ENCODE measurements at places on chromosomes 7 and 10.

- H3K36me3 ChIP-seq: peaks cover 12% of the 10 kb centered on the region
- no peaks in the 10 kb centered on the region for H3K27me3 ChIP-seq
- no peak for DNase-seq
- peaks cover 25% of the 10 kb centered on the region for H3K4me1 ChIP-seq
- no peak overlapping the region for H3K4me3 ChIP-seq
Measured at GRCh38 chr10:72011468-72011867, 47.3 kb downstream of the CHST3 start.

DNA sequence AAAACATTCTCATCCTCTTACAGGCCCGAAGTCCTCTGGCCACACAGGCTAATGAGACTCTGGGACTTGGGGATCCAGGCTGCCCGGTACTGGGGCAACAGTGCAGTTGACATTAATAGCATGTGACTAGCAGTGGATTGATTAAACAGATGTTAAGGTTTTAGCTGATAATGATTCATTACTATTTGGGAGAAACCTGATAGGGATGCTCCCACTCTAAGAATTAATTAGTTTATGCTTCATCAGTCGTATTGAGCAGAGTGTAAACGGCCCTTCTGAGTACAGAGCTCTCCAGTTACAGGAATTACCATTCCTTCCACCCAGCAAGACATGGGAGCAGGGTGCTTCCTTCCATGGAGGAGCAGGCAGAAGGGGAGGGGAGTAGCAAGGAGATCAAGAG, 82.7 kb downstream of the RPS24 start:
- no peaks in the 10 kb centered on the region for H3K4me1 ChIP-seq
- H3K27ac ChIP-seq: no peak overlapping the region
- no peak overlapping the region for H3K4me3 ChIP-seq
- no peak for DNase-seq
- H3K27me3 ChIP-seq: peaks cover 22% of the 10 kb centered on the region

- no peaks in the 10 kb centered on the region for H3K36me3 ChIP-seq
- H3K27ac ChIP-seq: no peak overlapping the region
- H3K27me3 ChIP-seq: no peaks in the 10 kb centered on the region
Measured at GRCh38 chr7:69782917-69783684, 184.8 kb downstream of the AUTS2 start.

GRCh38 chr10:93566435-93567276, at the start of gene FFAR4:
Gene FFAR4, plus strand, starts transcription at chr10:93566665. Its CDS starts 56 bp downstream, at chr10:93566721.
- H3K36me3 ChIP-seq: no peaks in the 10 kb centered on the region
- DNase-seq: peak; percentile 6
- no peak within 1 kb of the TSS for H3K27ac ChIP-seq
- H3K4me1 ChIP-seq: no peaks in the 10 kb centered on the region
- H3K4me3 ChIP-seq: no peak within 1 kb of the TSS

GRCh38 chr10:107899502-107900062, 735.1 kb upstream of the SORCS1 start:
- no peak overlapping the region for H3K27ac ChIP-seq
- H3K4me3 ChIP-seq: no peak overlapping the region
- no peaks in the 10 kb centered on the region for H3K36me3 ChIP-seq
- H3K27me3 ChIP-seq: no peaks in the 10 kb centered on the region

DNA sequence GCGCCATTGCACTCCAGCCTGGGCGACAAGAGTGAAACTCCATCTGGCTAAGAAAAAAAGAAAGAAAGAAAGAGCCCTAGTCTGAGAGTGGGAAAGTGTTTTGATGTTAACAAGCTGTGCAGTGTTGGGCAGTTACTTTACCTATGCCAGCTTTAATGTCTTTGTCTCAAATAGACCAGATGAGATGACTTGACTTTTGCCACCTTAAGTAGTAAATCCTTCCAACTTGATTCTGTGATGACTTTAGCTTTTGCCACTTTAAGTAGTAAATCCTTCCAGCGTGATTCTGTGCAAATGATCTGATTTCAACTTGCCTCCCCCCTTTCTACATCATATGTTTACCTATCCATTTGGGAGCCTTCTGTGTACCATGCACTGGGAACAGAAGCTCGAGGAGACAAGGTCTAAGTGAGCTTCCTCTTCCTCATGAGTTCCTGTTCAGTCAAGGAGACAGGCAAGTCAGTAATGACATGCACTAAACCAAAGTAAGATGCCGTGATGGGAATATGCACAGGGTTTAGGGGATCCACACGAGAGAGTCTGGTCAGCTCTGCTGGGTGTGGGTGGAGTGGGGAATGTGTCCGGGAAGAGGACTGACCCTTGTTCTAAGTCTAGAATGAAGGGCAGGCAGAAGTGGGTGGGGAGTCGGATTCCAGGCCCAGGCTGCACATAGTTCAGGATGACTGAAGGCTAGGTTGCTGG, 17.2 kb downstream of the INPP5F start:
- no peak overlapping the region for H3K27ac ChIP-seq
- H3K4me3 ChIP-seq: no peak overlapping the region
- no peaks in the 10 kb centered on the region for H3K27me3 ChIP-seq
- H3K4me1 ChIP-seq: peaks cover 5% of the 10 kb centered on the region
- H3K36me3 ChIP-seq: no peaks in the 10 kb centered on the region

GRCh38 chr7:123271231-123271630, 71.5 kb upstream of the SLC13A1 start:
- no peak overlapping the region for H3K27ac ChIP-seq
- DNase-seq: no peak
- H3K4me3 ChIP-seq: no peak overlapping the region
- H3K4me1 ChIP-seq: no peaks in the 10 kb centered on the region
- no peaks in the 10 kb centered on the region for H3K27me3 ChIP-seq

GRCh38 chr10:71777213-71777985, 4.1 kb upstream of the VSIR start:
- no peaks in the 10 kb centered on the region for H3K36me3 ChIP-seq
- no peaks in the 10 kb centered on the region for H3K27me3 ChIP-seq
- DNase-seq: no peak
- H3K4me3 ChIP-seq: no peak overlapping the region
- no peak overlapping the region for H3K27ac ChIP-seq

GRCh38 chr10:132699411-132700155, 86.4 kb downstream of the NKX6-2 start:
- no peak for DNase-seq
- no peaks in the 10 kb centered on the region for H3K27me3 ChIP-seq
- H3K27ac ChIP-seq: peak overlapping the region; percentile 44
- no peaks in the 10 kb centered on the region for H3K36me3 ChIP-seq
- H3K4me3 ChIP-seq: no peak overlapping the region
- H3K4me1 ChIP-seq: peaks cover 12% of the 10 kb centered on the region

- no peak for DNase-seq
- H3K36me3 ChIP-seq: no peaks in the 10 kb centered on the region
- no peak overlapping the region for H3K4me3 ChIP-seq
- no peaks in the 10 kb centered on the region for H3K4me1 ChIP-seq
Measured at GRCh38 chr10:86345296-86345858, 21.2 kb downstream of the GRID1 start.

GRCh38 chr7:95602421-95602820, 6.1 kb upstream of the PDK4 start:
- H3K36me3 ChIP-seq: no peaks in the 10 kb centered on the region
- DNase-seq: no peak
- H3K4me3 ChIP-seq: no peak overlapping the region

DNA sequence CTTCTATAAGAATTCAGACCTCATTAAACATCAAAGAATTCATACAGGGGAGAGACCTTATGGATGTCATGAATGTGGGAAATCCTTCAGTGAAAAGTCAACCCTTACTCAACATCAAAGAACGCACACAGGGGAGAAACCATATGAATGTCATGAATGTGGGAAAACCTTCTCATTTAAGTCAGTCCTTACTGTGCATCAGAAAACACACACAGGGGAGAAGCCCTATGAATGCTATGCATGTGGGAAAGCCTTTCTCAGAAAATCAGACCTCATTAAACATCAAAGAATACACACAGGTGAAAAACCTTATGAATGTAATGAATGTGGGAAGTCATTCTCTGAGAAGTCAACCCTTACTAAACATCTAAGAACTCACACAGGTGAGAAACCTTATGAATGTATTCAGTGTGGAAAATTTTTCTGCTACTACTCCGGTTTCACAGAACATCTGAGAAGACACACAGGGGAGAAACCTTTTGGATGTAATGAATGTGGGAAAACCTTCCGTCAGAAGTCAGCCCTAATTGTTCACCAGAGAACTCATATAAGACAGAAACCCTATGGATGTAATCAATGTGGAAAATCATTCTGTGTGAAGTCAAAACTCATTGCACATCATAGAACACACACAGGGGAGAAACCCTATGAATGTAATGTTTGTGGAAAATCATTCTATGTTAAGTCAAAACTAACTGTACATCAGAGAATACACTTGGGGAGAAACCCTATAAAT, 24.1 kb downstream of the ZNF37A start:
- 0 out of 2 replicates have a peak overlapping the region, but pooled peaks have one; percentile 25 for H3K4me3 ChIP-seq
- no peak overlapping the region for H3K27ac ChIP-seq
- H3K36me3 ChIP-seq: peaks cover 73% of the 10 kb centered on the region
- no peaks in the 10 kb centered on the region for H3K4me1 ChIP-seq
- peak; percentile 43 for DNase-seq

DNA sequence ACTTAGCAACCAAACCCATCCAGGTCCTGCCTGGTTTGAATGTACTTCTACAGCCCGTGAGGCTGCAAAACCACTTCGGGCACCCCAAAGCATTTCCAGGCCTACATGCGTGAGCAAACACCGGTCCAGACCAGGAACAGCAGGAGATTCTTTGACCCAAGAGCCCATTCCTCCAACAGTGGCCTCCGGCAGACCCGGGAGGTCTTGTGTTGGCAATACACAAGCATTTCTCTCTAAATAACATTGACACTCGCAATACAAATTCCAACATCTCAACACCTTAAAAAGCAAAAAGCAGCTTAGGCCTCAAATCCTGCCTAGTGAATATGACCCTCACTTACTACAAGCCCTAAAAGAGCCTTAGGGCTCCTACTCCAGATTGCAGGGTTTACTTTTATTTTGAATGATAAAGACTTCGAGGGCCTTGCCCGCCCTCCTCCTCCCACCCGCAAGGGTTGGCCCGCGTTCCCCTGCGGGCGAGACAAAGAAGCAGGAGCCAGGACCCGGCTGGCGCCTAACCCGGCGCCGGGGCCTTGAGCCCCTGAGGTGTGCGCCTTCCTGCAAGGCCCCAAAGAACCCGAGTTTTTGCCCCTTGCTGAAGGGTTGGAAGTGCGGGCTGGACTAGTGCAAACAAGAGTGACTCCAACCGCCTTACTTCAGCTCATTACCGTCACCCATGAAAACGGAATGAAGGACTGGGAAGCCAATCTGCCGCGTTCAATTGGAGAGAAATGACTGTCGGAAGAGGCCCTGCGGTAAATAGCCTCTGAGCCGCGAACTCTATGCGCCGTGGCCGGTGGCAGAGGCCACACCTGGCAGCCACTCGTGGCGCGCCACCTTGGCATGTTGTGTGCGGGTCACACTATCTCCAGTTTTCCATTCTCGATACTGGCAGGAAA, 3.4 kb upstream of the DLX6 start:
- H3K4me1 ChIP-seq: no peaks in the 10 kb centered on the region
- DNase-seq: no peak
- H3K36me3 ChIP-seq: no peaks in the 10 kb centered on the region
- H3K27ac ChIP-seq: no peak overlapping the region
- no peak overlapping the region for H3K4me3 ChIP-seq

GRCh38 chr7:17407229-17407628, 108.8 kb downstream of the AHR start:
- no peaks in the 10 kb centered on the region for H3K36me3 ChIP-seq
- H3K27ac ChIP-seq: peak overlapping the region; percentile 73
- H3K4me3 ChIP-seq: no peak overlapping the region
- no peaks in the 10 kb centered on the region for H3K27me3 ChIP-seq
- DNase-seq: peak; percentile 12

DNA sequence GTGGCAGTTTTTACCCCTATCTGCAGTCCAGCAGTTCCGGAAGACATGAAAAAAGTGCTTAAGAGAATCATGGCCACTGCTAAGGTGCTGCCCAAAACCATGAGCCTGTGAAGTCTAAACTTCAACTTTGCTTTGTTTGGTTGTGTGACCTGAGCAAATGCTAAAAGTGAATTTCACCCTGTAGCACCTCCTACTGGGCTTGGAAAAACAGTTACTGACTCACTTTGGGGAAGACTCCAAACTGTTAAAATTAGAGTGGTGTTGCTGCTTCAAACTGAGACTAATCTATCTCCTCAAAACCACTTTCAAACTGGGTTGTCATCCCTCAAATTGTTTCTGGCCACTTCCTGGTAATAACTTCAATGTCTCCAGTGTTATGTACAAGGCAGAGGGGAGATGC, 21.3 kb downstream of the MKX start:
- H3K4me3 ChIP-seq: peak overlapping the region; percentile 16
- peaks cover 11% of the 10 kb centered on the region for H3K36me3 ChIP-seq
- H3K4me1 ChIP-seq: peaks cover 77% of the 10 kb centered on the region
- peak overlapping the region; percentile 63 for H3K27ac ChIP-seq
- H3K27me3 ChIP-seq: no peaks in the 10 kb centered on the region

GRCh38 chr7:109158246-109158645, 588.6 kb downstream of the DNAJB9 start:
- no peaks in the 10 kb centered on the region for H3K4me1 ChIP-seq
- H3K4me3 ChIP-seq: no peak overlapping the region
- no peaks in the 10 kb centered on the region for H3K27me3 ChIP-seq
- no peak for DNase-seq

GRCh38 chr10:75429159-75429827, 2.1 kb upstream of the LRMDA start:
- H3K36me3 ChIP-seq: no peaks in the 10 kb centered on the region
- no peaks in the 10 kb centered on the region for H3K4me1 ChIP-seq
- no peaks in the 10 kb centered on the region for H3K27me3 ChIP-seq
- no peak overlapping the region for H3K4me3 ChIP-seq

DNA sequence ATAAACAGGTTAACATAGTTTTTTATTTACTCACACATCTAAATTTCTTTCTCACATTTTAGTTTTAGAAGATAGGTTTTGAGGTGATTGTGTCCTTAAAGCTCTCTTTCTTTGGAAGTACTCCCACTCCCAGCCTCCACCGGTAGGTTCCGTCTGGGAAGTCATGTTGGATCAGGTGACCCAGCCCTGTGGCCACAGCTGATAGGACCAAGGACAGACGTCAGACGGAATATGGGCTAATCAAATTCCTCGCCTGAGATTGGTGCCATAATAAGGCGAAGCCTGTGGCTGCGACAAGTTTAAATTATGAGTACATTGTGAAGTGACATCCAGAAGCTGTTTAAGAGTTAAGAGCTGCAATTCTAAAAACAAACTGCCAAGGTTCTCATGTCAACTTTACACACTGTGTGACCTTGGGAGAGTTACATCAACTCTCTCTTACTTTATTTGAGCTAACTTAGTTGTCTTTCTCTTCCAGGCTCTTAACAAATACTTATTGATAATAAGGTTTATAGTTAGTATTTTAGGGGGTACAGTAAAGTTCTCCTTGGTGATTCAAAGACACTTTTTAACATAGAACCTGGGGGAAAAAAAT, 133.6 kb downstream of the NPY start:
- 0 out of 2 replicates have a peak, but pooled peaks cover 5% of the 10 kb centered on the region for H3K27me3 ChIP-seq
- no peaks in the 10 kb centered on the region for H3K4me1 ChIP-seq
- no peak for DNase-seq

All from GM23248 (cell line).